ENCODE measurements at places on chromosomes 3 and 15.

GRCh38 chr3:49786357-49787181 is at the start of gene IP6K1:
TSS of gene IP6K1 (minus strand) at chr3:49786542. CDS start at chr3:49748040, 38,502 bp downstream.
- DNase-seq: peak; percentile 100

GRCh38 chr3:127790882-127791183 is 31.5 kb downstream of the MGLL start:
- DNase-seq: no peak

GRCh38 chr3:110856916-110857315 is 214.7 kb upstream of the NECTIN3 start:
- DNase-seq: no peak

DNA sequence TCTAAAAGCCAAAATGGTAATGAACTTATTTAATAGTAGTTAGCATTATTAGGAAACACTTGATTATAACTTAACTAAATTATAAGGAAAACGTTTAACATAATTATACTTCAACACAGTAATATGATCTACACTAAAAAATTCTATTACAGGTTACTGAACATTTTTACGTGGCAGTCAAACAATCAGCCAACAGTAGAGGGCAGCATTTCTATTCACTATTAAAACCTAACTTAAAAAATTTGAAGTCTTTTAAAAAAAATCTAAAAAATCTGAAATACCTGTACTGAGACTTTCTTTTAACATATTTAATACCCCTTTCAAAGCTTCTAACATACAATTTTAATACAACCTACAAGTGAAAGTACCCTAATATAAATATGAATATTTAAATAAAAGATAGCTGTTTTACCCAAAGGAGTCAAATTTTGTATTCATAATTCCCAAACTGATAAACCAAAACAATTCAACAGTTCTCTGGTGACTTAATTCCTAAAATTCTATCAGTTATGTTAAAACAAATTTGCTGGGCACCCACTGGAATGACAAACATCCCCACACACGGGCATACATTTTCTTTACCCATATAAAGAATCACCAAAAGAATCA is 41.5 kb downstream of the DLG1 start:
- no peak for DNase-seq

DNA sequence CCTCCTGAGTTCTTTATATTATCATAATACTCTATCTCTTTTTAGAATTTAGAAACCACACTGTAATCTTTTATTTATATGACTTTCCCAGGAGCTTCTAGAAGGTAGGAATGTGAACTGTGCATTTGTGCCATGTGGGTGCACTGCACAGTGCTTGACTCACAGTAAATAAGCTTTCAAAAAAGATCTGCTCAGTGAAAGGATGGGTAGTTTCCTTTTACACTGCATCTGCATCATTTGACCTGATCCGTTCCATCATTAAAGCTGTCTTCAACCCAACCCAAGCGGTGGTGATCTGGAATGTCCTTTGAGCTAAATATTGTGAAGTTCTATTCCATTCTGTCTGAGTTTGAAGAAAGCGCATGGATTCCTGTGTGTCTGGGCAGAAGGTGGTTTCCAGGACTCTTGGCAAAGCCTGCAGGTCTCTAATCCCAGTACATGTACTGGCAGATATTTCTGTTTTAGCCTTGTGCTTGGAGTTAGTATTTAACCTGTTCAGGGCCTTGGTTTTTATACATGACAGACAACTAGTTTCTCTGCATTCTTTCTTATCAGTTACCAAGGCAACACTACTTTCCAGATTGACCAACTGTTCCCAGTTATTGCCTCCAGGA is 96.7 kb downstream of the DHX30 start:
- no peak for DNase-seq

Data from mucosa of descending colon (tissue), 3 donors.